ENCODE measurements at places on chromosomes 5 and 9.

DNA sequence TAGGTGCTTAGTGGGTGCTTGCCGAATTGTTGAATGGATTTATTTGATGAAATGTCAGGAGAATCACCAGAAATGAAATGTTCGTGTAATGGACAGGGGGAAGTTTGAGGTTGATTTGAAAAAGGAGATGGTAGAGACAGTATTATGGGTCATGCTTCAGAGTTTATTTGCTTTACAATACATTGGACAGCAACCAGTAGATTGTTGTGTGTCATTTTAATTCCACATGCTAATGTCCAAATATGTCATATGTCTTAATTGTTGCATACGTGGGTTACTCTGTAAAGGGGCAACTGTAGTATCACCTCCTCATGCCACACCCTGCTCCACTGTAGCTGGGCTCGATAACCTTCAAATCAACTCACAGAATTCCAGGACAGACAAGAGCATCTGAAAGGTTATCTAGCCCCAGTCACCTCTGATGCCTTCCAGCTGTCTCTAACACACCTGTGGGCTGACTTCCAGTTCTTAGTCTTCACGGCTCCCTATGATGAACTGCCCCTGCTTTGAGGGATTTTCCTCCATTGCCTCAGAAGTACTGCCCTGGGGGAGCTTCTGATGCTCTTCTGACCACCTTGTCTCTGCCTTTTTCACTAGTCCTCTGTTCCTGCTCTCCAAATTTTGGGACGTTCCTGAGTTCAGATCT lies 1.7 kb downstream of the PDCD1LG2 start:
- no peak for DNase-seq

GRCh38 chr9:76562511-76562911 lies 103.5 kb downstream of the GCNT1 start:
- no peak for DNase-seq

- DNase-seq = no peak
These were observed 1187.1 kb downstream of the CDH9 start for GRCh38 chr5:25851301-25851700.

- no peak for DNase-seq
These were observed 201.5 kb downstream of the DAB2IP start for GRCh38 chr9:121852651-121853616.

GRCh38 chr5:44935262-44935661 lies 126.5 kb downstream of the MRPS30 start:
- no peak for DNase-seq

- no peak for DNase-seq
These were observed 143.7 kb downstream of the TRIO start for GRCh38 chr5:14286574-14287421.

DNA sequence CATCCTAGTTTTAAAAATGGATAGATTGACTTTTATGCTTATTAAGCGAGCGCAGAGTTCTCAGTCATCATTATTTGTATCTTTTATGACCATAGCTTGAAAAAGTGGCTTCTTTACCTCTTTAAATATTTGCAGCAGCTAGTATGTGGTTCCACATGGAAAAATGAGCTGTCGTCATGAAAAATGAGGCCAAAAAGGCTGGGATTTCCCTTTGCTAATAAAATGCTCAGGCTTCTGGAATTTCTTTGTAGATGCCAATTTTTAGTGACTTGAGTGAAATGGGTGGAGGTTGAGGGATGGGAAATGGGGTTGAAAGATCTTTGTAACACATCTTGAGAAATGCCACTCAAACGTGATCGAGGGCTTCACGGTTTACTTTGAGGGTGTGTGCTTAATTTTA lies 35.2 kb downstream of the RAI14 start:
- DNase-seq = no peak

GRCh38 chr5:59893429-59894227 lies at the start of gene PDE4D:
TSS of gene PDE4D (minus strand) at chr5:59893726.
- DNase-seq = no peak

DNA sequence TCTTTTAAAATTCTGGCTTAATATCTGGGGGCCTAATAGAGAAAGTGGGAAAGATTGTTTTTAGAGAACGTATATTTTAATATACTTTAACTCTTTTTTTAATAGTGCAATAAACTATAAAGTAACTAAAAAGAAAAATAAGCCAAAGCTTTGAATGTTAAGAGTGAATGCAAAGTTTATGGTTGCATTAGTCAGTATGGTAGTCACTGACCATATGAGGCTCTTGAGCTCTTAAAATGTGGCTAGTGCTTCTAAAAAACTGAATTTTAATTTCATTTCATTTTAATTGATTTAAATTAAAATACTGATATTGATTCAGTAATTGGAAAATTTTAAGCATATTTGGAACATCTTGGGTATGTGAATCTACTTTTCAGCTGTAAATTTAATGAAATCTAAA lies 310.7 kb downstream of the PJA2 start:
- DNase-seq = no peak

GRCh38 chr5:66186108-66186507 lies 42.0 kb downstream of the SREK1 start:
- DNase-seq = no peak

DNA sequence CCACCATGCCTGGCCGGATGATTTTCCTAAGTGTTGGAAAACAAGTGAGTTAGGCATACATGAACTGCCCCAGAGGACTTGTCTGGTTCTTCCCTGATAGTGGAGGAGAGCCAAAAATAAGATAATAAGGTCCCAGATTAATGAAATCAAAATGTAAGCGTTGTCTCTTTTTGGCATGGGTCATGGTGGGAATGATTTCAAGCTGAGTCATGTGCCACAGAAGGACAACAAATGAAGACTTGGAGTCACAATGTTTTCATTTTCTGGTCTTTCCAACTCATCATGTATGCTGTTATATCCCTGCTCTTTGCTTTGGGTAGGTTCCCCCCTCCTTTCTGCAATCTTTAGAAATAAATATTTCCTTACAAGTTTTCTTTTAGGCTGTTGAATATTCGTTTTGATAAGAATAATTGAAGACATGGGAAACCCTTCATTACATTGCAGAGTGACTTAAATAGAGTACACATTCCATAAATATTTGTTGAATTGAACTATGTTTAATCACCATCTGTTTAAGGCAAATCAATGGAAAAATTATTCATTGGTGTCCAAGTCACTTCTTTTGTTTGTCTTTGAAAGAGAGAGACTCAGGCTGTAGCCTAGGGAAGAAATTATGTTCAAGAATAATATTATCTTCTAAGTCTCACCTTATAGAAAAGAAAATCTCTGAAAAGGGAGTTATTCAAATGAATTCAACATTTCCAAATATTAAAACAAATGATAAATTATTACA lies 196.3 kb downstream of the CSNK1G3 start:
- no peak for DNase-seq

- DNase-seq = peak; percentile 47
These were observed 73.3 kb upstream of the PHF24 start for GRCh38 chr9:34884747-34885189.

DNA sequence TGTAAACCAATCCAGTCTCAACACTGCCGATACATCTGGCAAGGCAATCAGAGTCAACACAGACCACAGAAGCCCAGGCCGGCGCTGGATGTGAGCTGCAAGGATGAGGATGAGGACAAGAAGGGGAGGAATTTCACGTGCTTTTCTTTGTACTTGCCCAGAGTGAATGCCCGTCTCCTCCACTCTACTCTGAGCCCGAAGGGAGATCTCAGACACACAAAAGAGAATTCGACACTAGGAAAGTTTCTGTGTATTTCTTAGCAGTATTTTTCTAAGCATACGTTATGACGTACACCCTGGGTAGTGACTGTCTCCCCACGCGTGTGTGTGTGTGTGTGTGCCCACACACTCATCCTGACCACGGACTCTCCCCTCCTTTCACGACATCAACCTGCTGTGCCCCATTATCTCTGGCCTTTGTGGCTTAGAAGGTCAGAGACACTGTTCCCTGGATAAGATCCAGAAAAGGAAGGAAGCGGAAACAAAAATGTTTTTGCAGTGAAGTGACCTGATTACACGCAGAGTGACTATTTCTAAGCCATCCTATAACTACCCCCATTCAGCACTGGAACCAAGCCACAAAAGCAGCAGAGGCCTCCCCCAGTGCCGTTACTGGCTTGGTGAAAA lies 227.3 kb upstream of the DAPK1 start:
- no peak for DNase-seq

DNA sequence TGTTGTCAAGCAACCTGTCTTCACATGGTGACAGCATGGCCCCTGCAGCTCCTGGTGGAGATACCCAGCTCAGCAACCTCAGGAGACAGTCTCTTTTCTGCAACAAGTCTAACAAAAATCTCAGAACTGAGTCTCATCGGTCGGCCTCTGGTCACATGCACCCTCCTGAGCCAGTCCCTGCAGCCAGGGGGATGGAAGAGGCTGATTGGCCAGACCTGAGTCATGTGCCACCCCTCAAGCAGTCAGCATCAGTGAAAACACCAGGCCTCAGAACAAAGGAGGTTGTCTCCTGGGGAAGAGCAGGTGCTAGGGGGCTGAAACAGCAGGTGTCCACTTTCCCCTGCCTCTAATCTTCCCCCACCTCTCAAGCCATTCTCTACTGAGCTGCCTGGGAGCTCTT lies 54.4 kb downstream of the SMIM23 start:
- DNase-seq = no peak

GRCh38 chr9:32589083-32589723 lies 16.2 kb upstream of the NDUFB6 start:
- no peak for DNase-seq

DNA sequence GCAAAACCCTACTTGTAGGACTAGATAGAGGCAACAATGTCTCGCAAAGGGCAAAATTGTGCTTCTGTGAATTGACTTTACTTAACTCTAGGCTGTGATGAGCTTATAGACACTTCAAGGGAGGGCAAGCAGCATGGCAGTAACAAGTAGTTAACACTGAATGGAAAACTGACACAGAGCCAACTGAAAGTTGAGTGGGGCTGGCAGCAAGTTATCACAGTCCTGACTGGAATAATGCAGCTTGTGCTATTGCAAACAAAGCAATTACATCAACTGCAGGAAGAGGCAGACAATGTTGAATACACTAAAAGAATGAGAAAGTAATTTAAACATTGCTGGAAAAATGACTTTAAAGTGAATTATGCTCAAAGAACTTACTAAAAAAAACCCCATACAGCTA lies 62.2 kb downstream of the RNF38 start:
- no peak for DNase-seq

DNA sequence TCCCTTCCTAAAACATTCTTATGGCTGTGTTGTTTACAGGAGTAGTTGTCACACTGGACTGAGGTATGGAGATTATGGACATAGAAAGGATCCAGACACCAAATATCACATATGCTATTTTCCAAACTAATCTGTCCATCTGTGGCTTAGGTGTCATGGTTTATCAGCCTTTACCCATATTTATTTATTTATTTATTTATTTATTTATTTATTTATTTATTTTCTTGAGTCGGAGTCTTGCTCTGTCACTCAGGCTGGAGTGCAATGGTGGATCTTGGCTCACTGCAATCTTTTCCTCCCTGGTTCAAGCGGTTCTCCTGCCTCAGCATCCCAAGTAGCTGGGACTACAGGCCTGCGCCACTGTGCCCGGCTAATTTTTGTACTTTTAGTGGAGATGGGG lies 1103.1 kb downstream of the MAT2B start:
- no peak for DNase-seq

DNA sequence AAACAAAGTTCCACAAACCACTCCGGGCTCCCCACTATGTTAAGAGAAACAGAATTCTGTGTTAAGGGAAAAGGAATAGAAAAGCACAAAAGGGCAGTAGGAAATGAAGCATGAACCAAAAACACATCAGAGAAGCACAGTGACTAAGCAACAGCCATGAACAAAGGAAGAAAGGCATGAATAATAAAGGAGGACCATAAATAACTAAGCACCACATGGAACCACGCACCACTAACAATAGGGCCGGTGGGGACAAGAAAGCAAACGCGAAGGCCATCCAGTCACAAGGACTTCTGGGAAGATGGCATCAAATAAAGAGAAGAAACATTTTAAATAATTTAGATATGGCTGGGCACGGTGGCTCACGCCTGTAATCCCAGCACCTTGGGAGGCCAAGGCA lies 18.0 kb downstream of the PRUNE2 start:
- DNase-seq = no peak

GRCh38 chr9:109010746-109011145 lies 2.6 kb downstream of the CTNNAL1 start:
- DNase-seq = peak; percentile 68

GRCh38 chr5:151214614-151215545 lies 9.0 kb downstream of the CCDC69 start:
- no peak for DNase-seq

- DNase-seq = no peak
These were observed 133.1 kb upstream of the CDH12 start for GRCh38 chr5:22986281-22986680.

DNA sequence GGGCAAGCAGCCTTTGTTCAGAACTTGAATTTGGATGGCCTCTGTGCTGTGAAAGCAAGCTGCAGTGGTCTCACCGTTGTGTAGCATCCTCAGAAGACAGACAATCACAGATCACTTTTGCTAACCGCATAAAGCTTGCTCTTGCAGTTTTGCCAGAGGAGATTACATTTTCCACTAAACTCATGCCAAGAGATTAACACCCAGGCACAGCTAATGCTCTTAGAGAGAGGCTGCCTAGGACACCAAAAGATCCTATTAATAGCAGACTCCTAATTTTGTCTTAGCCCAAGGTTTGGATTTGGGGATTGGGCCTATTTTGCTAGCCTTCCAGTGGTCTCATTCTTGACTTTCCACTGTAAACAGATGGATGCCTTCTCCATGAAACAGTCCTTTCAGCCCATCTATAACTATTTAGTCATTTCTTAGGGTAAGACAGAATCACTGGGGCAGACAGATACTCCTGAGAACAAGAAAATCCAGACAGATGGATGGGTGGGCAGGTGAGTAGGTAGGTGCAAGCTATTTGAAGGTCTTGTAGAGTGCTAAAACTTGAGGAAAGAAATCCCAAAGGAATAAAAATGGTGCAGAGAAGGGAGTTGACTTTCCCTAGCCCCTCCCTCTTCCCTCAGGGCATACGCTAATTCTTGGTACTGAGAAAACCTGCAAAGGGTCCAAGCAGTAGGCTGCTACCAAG lies 506.2 kb downstream of the SPOCK1 start:
- no peak for DNase-seq

- DNase-seq = no peak
These were observed 224.6 kb downstream of the GABBR2 start for GRCh38 chr9:98484162-98484561.

- no peak for DNase-seq
These were observed 61.9 kb downstream of the TLE1 start for GRCh38 chr9:81627481-81627880.

DNA sequence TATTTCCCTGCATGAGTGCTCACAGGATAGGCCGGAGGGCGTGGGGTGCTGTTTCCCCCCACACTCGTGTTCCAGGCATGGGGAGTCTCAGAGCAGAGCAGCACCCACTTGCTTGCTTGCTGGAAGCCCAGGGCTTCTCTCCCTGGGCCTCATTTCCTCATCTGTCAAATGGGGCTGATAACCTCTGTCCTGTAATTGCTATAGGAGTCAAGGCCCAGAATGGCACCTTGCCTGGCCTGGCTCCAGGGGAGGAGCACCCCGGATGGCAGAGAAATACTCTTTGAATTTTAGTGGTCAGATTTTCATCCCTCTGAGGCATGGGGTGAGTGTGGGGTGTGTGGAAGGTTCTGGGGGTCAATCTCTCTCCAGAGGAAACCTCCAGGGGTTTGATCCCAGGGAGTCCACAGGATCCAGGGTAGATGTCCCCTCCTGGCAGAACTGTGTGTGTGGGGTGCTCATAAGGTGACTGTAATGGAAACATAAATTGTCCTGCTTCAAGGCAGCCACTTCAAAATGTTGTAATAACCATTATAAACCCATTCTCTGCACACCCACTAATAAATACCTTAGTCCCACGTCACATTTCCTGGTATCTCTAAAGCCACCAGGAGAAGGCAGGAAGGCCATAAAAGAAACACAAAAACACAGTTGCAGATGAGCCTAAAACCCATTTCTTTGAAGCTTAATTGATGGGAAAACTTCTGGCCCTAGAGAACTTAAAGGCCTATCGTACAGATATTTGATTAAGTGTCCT lies 272.2 kb downstream of the FSTL4 start:
- DNase-seq = no peak

Data from stimulated activated CD4-positive, alpha-beta T cell treated with anti-CD3 and anti-CD28 coated beads, Interleukin-4, amount 100 ng/mL, for 24 hours (primary cell).